ENCODE measurements at places on chromosomes 7 and 10. TPM values are rescaled to one million over a fixed set of nuclear protein-coding genes. Genes with fewer than 3 reads are reported as not detected.

Gene SRRM3
- total RNA-seq: 0.53 TPM

Gene FAM25A
- total RNA-seq: not detected

Gene PLCE1
- 0.04 TPM for total RNA-seq

Gene IRF5
- total RNA-seq: 0.18 TPM

Gene OR2A5
- not detected for total RNA-seq
